Activated CD4-positive, alpha-beta memory T cell treated with anti-CD3 and anti-CD28 coated beads, Interleukin-2, amount 10 ng/mL, durations not matched to agents 7 days and 5 days (primary cell): ENCODE measurements at places on chromosomes 7 and 10. TPM values are rescaled to one million over a fixed set of nuclear protein-coding genes. Genes with fewer than 3 reads are reported as not detected.

DNA sequence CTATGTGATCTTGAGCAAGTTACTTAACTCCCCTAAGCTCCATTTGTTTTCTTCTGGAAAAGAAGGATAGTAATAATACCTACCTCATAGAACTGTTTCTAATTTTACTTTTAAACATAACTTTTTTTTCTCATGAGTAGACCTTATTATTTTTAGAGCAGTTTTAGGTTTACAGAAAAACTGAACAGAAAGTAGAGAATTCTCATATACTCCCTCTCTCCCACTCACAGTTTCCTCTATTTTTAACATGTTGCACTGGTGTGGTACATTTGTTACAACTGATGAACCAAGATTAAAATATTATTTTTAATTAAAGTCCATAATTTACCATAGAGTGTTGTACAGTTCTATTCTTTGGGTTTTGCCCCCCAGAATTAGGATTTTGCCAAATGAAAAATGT, 221.3 kb upstream of the CSTF2T start:
- H3K27ac ChIP-seq, result no peak overlapping the region
- no peaks in the 10 kb centered on the region for H3K36me3 ChIP-seq
- no peaks in the 10 kb centered on the region for H3K4me1 ChIP-seq
- H3K27me3 ChIP-seq, result no peaks in the 10 kb centered on the region
- no peak overlapping the region for H3K4me3 ChIP-seq
- no peak for DNase-seq

GRCh38 chr7:110804501-110804900, 286.4 kb upstream of the LRRN3 start:
- H3K4me3 ChIP-seq, result no peak overlapping the region
- H3K4me1 ChIP-seq, result peaks cover 4% of the 10 kb centered on the region
- H3K27ac ChIP-seq, result no peak overlapping the region
- no peak for DNase-seq
- H3K36me3 ChIP-seq, result no peaks in the 10 kb centered on the region

DNA sequence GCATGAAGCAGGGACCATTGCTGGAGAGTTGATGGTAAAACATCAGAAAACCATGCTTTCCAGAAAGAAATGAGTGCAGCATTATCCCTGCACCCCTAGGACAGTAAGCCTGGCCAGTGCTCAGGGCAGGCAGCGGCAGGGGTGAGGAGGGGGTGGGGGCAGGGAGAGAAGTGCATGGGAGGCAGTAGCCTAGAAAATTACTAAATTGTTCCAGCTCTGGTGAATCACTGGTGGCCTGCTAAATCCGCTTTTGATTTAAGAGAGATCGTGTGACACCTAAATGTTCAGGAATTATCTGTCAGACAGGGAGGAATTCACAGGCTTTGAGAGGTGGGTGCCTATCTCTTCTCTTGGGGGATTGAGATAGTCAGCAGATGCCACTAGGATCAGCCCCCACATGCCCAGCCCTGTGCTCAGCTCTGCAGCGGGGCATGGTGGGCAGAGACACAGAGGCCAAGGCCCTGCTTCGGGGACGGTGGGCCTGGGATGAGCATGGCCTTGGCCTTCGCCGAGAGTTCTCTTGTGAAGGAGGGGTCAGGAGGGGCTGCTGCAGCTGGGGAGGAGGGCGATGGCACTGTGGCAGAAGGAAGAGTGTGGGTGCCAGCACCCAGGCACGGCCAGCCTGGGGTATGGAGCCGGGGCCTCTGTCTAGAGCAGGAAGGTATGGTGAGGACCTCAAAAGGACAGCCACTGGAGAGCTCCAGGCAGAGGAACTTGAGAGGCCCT, 5.0 kb upstream of the AQP1 start:
- peaks cover 1% of the 10 kb centered on the region for H3K4me1 ChIP-seq
- H3K27ac ChIP-seq, result no peak overlapping the region
- H3K36me3 ChIP-seq, result no peaks in the 10 kb centered on the region
- no peak for DNase-seq

DNA sequence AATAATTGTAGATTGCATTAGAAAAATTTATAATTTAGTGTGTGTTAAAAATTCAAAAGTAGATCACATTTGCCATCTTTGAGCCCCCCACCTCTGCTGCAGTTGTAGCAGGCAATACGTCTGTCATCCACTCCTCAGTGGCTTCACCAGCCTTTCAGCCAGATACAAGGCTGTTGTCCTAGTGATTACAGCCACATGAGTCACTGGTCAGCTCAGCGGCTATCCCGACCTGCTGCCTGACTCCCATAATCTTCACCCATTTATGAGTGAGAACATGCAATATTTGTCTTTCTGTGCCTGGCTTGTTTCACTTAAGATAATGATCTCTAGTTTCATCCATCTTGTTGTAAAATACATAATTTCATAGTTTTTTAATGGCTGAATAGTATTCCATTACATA, 9.2 kb downstream of the OR2A5 start:
- H3K27me3 ChIP-seq, result peaks cover 2% of the 10 kb centered on the region
- H3K4me3 ChIP-seq, result no peak overlapping the region
- DNase-seq, result no peak
- H3K36me3 ChIP-seq, result no peaks in the 10 kb centered on the region
- H3K4me1 ChIP-seq, result no peaks in the 10 kb centered on the region
- H3K27ac ChIP-seq, result no peak overlapping the region

The BICC1 gene
- total RNA-seq, result 0.08 TPM

DNA sequence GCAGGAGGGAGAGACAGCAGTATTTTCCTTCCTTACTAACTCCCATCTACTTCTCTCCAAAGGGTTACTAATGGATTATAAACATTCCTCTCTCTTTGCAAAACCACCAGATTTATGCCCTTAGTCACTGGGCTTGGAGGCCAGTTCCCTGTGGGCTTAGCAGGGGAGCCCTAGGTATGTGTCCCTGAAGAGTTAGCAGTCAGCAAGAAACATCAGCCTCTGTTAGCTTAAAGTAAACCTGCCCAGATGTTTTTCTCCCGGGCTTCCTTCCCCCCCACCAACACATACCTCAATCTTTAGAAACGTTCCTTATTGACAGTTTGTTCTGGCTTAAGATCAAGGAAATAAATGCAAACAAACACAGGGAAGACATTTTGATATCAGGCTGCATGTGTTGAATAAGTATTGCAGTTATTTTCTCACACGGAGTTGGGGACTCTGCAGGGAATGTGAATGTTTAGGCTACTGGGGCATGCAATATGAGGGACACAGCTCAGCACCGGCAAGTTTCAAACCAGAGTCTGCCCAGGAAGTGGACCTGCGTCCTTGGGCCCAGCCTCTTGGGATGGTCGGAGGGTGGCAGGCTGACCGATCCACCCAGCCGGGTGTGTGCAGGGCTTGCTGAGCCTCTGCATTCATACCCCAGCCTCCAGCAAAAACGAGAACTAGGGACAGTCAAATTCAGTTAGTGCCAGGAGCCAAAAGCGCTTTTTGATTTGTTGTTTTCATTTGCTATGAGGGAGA, 252.0 kb upstream of the GRB10 start:
- H3K36me3 ChIP-seq, result no peaks in the 10 kb centered on the region
- no peak overlapping the region for H3K27ac ChIP-seq
- no peak overlapping the region for H3K4me3 ChIP-seq
- no peaks in the 10 kb centered on the region for H3K4me1 ChIP-seq
- DNase-seq, result no peak

The EPHA1 gene
- 1.2 TPM for total RNA-seq
